Bone marrow (tissue), 2 donors: ENCODE measurements at places on chromosomes 7 and 10.

DNA sequence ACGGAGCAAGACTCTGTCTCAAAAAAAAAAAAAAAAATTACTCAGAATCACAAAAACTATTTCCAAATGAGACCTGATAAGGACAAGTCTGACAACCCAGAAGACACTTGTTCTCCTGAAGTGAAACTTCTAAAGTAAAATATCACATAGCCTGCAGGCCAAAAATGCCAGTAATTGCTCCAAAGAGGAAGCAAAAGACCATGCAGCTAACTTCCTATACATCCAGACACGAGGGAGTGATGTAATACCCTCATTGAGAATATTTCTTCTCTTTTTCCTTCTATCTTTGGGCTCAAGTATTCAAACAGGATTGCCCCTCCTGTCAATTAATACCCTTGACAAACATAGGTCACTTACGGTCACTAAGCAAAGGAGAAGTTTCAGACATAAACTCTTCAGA, 31.2 kb downstream of the ARMH3 start:
- DNase-seq: no peak

GRCh38 chr7:26034391-26034790, 117.6 kb upstream of the NFE2L3 start:
- no peak for DNase-seq

DNA sequence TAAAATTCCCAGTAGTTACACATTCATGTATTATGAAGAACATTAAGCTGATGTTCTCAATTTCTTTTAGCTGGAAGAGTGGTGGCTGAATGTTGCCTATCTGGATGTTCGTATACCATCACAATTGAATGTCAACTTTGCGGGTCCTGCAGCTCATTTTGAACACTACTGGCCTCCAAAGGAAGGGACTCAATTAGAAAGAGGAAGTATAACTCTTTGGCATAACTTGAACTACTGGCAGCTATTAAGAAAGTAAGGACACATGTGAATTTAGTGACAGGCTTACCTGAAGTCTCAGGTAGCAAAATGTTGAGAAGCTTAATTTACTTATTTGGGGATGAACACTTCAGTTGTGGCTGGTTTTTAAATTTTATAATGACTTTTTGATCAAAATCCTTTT, 15.9 kb downstream of the CROT start:
- no peak for DNase-seq

- DNase-seq: no peak
Observed at GRCh38 chr10:92740762-92741161, 51.0 kb downstream of the HHEX start.

GRCh38 chr10:51806079-51806835, 106.9 kb upstream of the CSTF2T start:
- DNase-seq: no peak

- DNase-seq: no peak
Observed at GRCh38 chr7:129949292-129950133, 3.2 kb downstream of the UBE2H start.

DNA sequence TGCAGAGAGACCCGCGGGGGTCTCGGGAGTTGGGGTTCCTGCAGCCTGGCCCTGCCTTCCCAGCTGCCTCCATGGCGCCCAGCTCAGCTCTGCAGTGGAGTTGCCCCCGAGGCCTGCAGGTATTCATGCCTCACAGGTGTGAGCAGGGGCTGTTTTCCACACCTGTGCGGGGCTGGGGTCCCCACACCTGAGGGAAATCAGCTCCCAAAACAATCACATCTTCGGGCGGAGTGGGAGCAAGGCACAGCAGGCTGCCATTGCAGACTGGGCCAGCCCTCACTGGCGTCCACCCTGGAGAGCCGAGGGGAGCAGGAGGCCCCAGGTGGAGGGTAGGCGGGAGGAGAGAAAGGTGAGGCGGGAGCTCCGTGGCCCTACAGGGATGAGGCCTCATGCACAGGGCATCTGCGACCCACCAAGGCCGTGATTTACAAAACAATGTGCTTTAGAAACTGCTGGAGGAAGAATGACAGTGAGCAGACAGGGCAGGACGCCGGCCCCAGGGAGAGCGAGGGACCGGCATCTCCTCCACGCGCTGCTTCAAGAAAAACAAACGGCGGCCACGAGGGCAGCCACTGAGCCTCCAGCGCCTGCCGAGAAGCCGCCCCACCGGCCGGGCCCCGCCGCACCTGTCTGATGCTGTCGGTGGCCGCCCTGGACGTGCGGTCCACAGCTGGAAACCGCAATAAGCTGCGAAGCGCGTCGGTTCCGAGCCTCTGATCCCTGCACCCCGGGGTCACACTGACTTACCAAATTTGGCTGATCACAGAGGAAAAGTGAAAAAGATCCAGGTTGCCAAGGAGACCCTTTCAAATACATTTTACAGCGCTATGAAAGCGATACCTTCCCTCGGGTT, 53.0 kb upstream of the PDGFA start:
- no peak for DNase-seq

- no peak for DNase-seq
Observed at GRCh38 chr7:47839381-47839780, 108.9 kb downstream of the PKD1L1 start.

- peak; percentile 63 for DNase-seq
Observed at GRCh38 chr10:100997360-100998182, 2.0 kb upstream of the LZTS2 start.

DNA sequence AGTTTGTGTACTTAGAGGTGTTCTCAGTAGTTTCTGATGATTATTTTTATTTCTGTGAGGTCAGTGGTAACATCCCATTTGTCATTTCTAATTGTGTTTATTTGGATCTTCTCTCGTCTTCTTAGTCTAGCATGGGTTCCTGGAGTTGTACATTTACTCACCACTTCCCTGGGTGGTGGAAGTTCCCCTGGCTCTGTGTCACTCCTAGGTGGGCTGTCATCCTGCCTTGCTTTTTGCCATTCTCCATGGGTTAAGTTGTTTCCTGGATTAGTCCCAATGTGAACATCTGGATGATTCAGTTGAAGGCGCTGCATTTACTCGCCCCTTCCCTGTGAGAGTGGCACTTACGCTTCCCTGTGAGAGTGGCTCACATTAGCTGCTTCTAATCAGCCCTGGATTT, 48.2 kb downstream of the GSAP start:
- DNase-seq: no peak

GRCh38 chr7:27198138-27198841, 1.6 kb downstream of the HOXA13 start:
- no peak for DNase-seq
